Activated CD4-positive, alpha-beta memory T cell treated with anti-CD3 and anti-CD28 coated beads, Interleukin-2, amount 10 ng/mL, durations not matched to agents 7 days and 5 days (primary cell): ENCODE measurements at places on chromosomes 1 and 21.

DNA sequence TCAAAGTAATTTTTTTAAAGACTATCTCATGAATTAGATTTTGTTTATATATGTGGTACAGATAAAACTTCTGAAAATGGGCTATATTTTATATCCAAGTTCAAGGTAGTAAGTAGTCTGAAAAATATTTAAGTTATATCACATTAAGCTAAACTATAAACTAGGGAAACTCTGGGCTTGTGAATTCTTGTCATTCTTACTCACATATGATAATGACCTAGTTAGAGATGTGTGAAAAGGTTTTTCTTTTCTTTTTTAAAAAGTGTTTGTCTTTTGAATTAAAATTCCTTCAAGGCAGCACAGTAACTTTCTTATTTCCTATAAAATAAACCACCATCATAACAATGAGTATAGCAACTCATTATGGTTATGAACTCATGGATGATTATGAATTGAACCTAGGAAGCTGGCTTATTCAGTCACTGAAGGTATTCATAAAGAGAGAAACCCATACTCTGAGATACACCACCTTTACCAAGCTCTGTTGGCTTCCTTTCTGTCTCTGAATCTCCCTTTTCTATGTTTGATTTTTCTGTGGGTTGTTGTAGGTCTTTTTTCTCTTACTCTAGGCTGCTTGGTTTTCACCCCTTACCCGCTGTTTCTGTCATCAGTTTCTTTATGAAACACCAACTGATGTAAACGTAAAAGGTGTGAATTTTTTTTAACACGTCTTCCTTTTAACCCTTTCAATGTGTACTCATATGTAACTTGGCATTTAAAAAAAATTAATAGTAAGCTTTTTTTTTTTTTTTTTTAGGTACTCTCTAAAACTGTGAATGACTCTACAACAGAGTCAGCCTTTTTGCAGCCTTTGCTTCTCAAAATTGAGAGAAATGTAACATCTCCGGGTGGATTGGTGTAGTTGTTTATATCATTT lies 25.2 kb downstream of the IL12RB2 start:
- peak; percentile 48 for DNase-seq

DNA sequence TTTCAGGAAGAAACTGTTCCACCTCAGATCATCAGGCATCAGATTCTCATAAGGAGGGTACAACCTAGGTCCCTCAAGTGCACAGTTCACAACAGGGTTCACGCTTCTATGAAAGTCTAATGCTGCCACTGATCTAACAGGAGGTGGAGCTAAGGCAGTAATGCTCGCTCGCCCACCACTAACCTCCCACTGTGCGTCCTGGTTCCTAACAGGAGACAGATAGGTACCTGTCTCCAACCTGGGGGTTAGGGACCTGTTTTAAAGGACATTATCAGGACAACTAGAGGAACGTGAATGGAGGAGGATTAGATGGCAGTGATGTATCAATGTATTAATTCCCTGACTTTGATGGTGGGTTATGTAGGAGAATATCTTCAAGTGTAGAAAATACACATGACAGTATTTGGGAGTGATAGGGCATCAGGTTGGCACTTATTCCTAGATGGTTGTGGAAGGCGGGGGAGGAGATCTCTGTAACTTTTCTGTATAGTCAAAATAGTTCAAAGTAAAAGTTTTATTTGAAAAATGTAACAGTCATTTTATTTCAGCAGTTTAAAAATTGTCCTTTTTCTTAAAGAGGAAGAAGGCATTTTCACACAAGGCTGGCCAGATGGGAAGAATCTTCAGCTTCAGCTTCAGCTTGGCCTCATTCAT lies 43.9 kb downstream of the DEGS1 start:
- DNase-seq, result no peak

- DNase-seq, result no peak
These were observed 80.7 kb downstream of the JAK1 start for GRCh38 chr1:64885648-64886047.

GRCh38 chr1:170871868-170872267 lies 63.5 kb upstream of the MROH9 start:
- DNase-seq, result no peak

DNA sequence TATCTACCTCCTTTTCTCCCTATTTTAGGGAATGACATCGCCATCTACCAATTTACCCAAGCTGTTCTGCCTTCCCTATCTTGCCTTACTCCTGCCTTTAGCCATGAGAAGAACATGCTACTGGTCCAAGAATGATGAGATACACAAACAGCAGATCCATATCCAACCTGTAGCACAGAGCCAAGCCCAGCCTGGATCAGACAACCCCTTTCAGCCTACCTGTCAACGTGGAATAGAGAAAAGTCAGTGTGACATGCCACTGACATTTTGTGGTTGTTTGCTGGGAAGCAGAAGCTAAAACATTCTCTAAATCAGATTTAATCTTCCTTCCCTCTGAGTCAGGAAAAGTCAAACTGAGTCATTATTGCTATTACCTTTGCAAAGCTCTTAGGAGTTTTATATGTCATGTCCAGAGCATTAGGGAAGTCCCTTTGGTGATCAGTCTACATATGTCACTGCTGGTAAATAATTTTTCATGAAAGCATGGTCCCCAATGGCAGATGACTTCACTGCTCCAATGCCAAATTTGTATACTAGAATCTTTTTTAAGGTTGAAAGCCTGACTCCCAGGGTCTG lies 143.1 kb downstream of the TPR start:
- no peak for DNase-seq

DNA sequence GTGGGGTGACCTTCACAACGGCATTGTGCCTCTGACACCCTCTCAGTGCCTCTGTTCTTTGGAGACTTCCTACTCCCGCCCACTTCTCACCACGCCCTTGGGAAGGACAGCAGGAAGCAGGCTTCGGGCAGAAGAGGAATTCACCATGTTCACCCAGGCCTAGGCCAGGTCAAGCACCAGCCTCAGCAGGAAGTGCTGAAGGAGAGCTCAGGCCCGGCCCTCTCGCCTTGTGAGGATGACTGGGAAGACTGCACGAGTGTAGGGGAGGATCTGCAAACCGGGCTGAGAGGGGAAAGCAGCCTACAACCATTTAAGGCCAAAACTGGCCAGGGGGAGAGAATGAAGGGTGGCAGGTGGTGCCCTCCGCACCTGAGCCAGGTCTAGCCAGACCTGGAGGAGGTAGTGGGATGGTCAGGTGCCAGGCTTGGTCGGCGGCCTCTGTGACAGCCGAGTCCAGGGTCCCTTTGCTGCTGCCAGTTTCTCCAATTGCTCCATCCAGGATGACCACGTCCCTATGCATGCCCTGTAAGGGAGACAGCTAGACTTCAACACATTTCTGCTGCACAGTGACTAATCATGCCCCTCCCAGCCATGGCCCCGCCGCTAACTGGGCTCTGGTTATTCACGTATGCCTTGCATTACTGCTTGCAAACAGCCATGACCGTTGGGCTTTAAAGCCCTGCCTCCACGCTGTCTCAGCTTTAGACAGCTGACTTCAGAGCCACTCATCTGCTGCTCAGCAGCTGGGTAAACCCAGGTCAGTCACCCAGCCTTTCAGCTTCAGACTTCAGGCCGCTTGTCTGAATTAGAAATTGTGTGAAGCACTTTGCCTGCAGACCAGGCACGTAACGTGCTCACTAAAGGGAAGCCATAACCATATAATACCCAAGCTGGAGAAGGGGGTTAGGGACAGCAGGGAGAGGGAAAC lies 8.9 kb downstream of the MRTO4 start:
- no peak for DNase-seq

DNA sequence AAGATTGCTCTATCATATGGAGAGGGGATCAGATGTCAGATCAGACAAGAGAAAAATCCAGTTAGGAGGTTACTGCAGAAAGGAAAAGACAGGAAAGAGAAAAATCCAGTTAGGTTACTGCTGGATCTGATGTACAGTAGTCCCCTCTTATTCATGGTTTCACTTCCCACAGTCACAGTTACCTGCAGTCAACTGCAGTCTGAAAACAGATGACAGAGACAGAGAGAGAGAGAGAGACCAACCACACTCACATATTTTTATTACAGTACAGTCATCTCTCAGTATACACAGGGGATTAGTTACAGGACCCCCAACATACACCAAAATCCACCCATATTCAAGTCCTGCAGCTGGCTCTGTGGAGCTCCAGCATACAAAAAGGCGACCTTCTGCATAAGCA lies 29.3 kb downstream of the NUP133 start:
- no peak for DNase-seq

- DNase-seq, result no peak
These were observed 56.4 kb downstream of the KIRREL1 start for GRCh38 chr1:158049853-158050252.

DNA sequence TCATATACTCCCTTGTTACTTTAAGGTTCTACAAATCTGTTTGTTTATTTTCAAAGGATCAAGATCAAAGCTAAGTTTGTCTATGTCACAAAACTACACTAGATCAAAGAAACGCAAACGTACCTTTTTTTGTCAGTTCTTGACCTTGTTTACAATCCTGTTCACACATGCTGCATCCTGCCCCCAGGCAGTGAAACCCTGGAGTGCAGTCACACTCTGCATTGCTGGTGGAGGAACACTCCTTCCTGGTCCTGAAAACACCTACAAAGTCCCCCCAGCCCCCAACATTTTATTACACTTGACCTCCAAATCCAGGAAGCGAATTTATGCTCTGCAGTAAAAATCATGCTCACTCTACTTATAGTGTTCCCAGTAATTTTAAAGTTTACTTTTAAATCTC lies 2.6 kb downstream of the TNFRSF9 start:
- no peak for DNase-seq

GRCh38 chr1:36341626-36342320 lies 18.3 kb upstream of the EVA1B start:
- DNase-seq, result no peak

DNA sequence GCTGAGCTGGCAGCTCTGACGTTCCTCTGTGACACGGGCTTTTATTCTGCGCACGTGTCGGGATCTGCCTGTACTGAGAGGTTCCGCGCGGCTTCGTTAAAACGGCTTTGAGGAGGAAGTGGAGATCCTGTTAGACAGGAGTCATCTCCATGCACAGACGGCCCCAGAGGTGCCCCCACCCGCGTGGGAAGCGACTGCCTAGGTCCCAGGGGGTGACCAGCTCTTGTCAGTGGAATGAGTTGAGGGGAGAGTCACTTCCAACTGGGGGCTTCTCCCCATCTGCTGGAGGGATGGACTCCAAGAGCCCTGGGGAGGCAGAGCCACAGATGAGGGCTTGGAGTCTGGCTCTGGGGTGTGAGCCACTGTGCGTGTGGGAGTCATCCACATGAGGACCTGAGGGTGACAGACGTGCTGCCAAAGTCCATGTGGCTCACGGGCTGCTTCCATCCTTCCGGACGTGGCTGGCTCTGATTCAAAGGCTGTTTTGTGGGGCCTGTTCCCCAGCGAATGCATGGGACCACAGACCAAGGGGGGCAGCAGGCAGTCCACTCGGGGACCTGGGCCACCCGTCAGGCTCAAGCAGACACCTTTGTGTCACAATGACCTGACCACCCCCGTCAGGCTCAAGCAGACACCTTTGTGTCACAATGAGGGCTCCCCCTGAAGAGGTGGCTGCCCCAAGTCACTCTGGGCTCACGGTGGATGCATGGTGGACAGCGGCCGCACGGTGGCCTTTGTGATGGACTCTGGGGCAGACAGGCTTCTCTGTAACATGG lies 26.8 kb downstream of the PTTG1IP start:
- peak; percentile 48 for DNase-seq

DNA sequence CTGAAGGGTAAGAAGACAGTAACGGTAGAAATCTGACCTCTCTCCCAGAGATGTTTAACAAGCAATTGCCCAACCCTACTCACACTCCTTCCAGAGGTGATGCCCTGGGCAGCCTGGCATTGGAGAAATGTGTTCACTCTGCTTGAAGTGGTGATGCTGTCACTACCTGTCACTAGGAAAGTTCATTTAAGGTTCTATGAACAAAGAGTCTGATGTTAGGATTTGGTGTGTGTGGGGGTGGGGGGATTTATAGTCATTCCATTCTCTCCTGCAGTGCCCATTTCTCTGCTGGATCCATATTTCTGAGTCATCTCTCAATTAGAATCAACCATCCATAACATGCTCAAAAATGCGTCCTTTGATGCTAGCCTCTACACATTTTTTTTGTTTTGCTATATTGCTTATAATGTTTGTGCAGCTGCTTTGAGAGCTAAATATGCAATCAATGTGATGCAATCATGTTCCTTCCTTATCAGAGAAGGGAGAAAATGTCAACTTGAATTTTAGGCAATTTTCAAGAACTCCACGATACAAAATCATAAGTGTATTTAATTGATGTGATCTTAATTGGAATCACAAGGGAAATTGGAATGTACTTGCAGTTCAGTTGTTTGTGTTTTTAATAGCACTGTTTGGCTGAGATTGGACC lies 173.9 kb downstream of the DUSP10 start:
- DNase-seq, result no peak

- DNase-seq, result no peak
These were observed 117.9 kb downstream of the AKT3 start for GRCh38 chr1:243731974-243732625.

DNA sequence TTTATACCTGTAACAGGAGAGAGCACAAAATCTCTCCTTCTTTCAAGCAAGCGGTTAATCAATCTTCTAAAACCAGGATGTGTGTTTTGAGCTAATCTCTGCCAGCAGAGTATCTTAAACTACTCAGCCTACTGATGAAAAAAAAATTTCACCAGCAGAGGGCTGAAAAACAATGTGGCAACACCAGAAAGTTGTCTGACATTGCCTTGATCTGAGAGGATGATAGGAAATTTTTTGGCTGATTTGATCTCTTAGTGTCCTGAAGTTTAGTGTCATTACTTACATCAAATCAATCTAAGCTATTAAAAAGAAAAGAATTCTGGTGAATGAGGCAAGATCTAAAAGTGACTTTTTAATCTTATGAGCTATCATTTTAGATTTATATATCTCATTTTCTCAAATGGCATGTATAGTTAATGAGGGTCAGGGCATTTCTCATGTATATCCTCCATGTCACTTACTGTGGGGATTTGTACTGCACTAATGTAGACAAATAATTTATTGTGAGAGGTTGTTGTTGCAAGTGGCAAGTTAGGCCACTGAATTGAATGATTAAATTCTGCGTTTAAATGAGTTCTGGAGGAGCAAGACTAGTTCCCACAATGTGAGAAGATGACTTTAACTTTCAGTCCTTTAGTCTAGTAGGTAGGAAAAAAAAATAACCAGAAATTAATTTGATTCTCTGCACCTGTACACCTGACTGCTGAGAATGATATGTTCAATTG lies 10.9 kb downstream of the ADAMTS1 start:
- no peak for DNase-seq

DNA sequence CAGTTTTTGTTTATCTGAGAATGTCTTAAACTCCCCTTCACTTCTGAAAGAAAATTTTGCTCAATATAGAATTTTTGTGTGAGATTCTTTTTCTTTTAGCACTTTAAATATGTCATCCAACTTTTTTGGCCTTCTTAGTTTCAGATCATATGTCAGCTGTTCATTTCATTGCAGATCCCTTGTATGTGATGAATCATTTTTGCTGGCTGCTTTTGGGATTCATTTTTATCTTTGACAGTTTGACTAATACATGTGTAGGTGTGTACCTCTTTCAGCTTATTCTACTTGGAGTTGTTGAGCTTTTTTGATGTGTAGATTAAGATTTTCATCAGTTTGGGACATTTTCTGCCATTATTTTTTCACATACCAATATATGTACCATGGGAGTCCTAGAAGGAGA lies 156.8 kb downstream of the FASLG start:
- no peak for DNase-seq
